Fibroblast of upper back skin (primary cell): ENCODE measurements at places on chromosomes 6 and 20.
A peak's percentile ranks its signal among the peaks of the same experiment; 100 is the strongest.

- no peak for DNase-seq
Measured at GRCh38 chr20:4138056-4138455, 122.7 kb upstream of the RNF24 start.

GRCh38 chr6:17577059-17577458, 23.0 kb upstream of the FAM8A1 start:
- DNase-seq, result no peak

GRCh38 chr6:45504947-45505346, 127.2 kb upstream of the SUPT3H start:
- peak; percentile 72 for DNase-seq

GRCh38 chr6:138498629-138499302, 528 bp downstream of the NHSL1 start:
- DNase-seq, result peak; percentile 30

DNA sequence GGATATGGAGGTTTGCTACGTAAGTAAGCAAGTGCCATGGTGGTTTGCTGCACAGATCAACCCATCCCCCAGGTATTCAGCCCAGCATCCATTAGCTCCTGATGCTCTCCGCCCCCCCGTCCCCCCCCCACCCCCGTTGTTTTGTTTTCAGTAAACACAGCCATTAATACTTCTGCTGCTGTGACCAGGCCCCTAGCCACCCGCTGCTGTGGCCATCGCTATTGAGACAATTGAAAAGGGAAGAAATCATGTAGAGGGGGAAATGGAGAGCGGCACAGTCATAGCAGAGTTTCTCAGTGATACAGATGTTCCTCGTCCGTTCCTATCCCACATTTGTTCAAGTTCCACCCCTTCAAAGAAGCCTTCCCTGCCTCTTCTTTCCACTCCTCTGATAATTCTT, 24.9 kb downstream of the SLC35D3 start:
- DNase-seq, result no peak

DNA sequence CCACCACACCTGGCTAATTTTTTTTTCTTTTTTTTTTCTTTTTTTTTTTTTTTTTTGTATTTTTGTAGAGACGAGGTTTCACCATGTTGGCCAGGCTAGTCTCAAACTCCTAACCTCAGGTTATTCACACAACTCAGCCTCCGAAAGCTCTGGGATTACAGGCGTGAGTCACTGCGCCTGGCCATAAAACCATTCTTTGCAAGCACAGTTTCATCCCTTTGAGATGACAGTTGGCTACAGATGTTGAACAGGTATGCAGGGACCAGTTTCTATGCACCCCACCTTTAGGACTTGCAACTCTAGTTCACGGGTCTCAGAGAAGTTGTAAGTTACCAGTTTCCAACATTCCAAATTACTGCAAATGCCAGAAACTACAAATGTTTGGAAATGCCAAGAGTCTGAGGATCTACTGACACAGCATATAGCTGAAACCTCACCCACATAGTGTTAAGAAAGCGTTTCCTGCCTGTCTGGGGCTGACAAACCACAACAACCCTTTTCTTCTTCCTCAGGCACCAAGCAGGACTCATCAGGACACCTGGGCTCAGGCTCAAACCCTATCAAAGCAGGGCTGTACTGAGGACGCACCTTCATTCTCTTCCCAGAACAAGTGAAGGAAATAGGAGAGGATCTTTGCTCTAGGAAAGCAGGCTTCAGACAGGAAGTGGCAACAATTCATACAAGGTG, 22.9 kb downstream of the ARHGAP18 start:
- DNase-seq, result peak; percentile 45

DNA sequence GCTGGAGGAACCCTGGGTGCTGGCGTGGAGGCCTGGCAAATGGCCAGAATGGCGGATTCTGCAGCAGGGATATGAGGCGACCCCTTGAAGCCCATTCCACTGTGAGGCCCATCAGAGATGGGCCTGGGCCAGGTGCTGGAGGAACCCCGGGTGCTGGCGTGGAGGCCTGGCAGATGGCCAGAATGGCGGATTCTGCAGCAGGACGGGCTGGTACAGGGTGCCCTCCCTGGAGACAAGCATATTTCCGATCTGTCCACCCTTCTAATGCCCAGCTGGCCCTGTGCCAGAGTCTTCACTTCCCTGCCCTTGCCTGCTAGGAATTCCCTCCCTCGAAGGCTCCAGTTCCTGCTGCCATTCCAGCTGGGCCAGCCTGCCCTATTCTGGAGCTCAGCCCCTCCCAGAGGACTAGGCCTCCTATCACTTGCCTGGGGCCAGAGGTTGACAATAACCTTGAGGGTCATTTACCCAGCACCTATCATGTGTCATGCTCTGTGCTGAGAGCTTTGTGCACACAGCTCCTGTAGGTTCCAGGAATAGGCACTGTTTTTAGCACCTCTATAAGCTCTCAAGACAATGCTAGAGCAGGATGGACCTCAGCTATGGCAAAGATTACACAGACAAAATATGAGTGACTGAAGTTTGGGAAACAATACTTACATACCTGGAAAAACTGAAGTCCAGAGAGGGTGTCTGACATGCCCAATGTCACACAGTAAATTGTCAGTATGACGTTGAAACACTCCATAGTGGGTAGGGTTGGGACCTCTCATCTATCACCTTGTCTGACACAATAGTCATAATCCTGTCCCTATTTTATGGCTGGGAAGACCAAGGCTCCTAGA, 21.4 kb downstream of the SUN5 start:
- DNase-seq, result no peak

DNA sequence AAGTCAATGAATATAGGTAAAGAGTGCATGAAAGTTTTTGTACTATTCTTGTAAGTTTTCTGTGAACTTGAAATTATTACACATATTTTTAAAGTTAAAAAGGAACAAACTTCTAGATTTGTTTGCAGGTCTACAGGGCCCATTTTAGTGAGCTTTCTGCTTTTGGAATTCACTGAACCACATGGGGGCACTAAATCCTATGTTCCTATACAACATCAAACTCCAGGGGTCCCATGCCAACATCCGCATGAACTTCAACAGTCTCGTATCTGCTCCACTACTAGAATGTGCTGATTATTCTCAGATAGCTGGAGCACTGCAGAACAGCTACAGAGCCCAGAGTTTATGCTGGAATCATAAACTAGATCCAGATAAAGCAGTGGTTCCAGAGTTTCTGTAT, 347.9 kb upstream of the SPTLC3 start:
- DNase-seq, result no peak
